ENCODE measurements at places on chromosomes 3 and 15. TPM values are rescaled to one million over a fixed set of nuclear protein-coding genes. Genes with fewer than 3 reads are reported as not detected.

- no peak for DNase-seq
Measured at GRCh38 chr3:76432396-76432795, 607.5 kb upstream of the ROBO2 start.

DNA sequence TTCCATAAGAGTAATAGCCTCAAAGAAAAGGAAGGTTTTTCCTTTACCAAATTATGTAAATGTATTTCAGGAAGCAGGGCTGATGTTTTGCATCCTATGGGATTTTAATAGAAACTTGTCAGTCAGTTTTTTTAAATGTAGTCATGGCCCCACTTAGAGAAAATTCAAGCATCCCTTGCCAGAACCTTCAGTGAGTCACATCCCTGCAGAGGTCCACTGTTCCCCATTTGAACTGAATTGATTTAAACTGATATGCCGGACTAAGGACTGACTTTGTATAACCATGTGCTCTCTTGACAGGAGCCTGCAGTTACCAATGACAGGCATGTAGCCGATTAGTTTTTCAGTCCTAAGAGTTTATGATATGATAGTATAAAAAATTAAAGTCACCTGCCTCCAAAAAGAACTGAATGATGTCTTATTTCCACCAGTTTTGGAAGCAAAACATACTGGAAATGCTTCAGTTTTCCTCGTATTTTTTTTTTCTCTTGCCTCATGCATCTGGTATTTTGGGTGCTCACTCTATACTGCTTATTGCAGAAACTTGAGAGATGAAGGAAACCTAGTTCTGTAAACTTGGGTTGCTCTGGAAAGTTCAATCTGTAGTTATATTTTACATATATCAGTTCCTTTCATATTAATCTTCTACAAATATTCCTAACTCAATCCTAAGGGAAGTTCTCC lies 30.7 kb downstream of the LRTM1 start:
- DNase-seq, result no peak

DNA sequence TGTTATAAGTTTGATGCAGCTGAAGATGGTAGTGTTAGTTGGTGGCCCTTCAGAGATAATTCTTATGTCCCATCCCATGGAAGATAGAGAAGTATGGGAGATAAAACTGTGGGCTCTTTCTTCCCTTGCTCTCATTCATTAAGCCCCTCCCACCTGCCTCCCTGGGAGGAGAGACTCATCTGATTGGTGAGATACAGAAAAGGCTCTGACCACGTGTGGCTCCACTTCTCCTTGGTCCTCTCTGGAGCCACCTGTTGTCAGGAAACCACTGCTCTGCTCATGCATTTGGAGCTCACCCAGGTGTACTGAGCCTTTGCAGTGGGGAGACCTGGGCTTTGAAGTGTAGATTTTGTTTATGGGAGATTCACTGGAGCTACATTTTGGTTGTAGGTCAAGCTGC lies 293.2 kb upstream of the RASGRP1 start:
- no peak for DNase-seq

Gene TMEM43
- polyA plus RNA-seq, result 46.7 TPM

Gene PIK3CB
- 12.6 TPM for polyA plus RNA-seq

Gene NMD3
- 25.1 TPM for polyA plus RNA-seq
